CD4-positive, alpha-beta T cell treated with Interleukin-6 at 100 ng/mL for 8 hours (primary cell): ENCODE measurements at places on chromosomes 13 and 19.

- DNase-seq, result no peak
Observed at GRCh38 chr13:35810321-35810720, 320.9 kb downstream of the DCLK1 start.

GRCh38 chr13:37456506-37456905 is 142.1 kb downstream of the POSTN start:
- DNase-seq, result no peak

DNA sequence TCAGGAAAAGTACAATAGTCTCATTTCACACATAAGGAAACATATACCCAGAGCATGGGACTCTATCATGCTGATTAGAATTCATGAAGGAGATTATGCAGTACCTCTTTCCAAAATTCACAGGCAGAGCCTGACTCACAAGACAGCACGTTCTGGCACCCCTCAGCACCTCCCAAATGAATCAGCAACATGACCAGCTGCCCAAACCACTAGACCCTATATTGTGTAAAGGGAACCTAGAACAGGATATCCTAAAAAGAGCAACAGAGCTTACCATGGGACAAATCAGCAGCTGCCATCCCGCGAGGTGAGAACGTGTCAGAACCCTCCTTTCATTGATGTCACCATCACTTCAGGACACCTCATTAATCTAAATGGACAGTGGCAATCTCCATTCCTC is 2.5 kb downstream of the ZNF426 start:
- DNase-seq, result no peak

GRCh38 chr19:8144273-8144995 is 5.0 kb downstream of the FBN3 start:
- no peak for DNase-seq

- peak; percentile 78 for DNase-seq
Observed at GRCh38 chr19:8575467-8575997, 1.7 kb downstream of the MYO1F start.

- no peak for DNase-seq
Observed at GRCh38 chr13:75769141-75769905, 133.2 kb downstream of the LMO7 start.

GRCh38 chr13:73167028-73167820 is 108.4 kb downstream of the KLF5 start:
- DNase-seq, result no peak

GRCh38 chr19:3979674-3980352 is 5.5 kb downstream of the EEF2 start:
- DNase-seq, result no peak

GRCh38 chr13:113802761-113803160 is 43.7 kb downstream of the TMEM255B start:
- no peak for DNase-seq

- no peak for DNase-seq
Observed at GRCh38 chr19:45763691-45764294, 5.3 kb downstream of the SIX5 start.

- DNase-seq, result no peak
Observed at GRCh38 chr13:50979187-50979586, 69.6 kb downstream of the RNASEH2B start.

- no peak for DNase-seq
Observed at GRCh38 chr13:52896827-52897659, 48.6 kb upstream of the PCDH8 start.

- DNase-seq, result no peak
Observed at GRCh38 chr13:95636853-95637252, 7.7 kb downstream of the DZIP1 start.

DNA sequence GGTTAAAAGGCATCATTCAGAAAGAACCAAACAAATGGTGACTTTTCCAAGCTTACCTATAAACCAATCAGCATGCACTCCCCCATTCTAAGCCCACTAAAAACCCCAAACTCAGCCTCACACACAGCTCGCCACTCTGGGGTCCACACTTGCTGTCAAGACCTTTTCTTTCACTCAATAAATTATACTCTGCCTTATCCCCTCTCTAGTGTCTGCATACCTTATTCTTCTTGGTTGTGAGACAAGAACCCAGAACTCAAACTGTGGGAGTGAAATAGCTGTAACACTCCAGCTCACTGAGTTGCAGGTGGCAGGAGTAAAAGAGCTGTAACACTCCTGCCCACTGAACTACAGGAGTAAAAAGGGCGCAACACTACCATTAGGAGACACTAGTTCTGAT is 559.0 kb downstream of the TBC1D4 start:
- no peak for DNase-seq

DNA sequence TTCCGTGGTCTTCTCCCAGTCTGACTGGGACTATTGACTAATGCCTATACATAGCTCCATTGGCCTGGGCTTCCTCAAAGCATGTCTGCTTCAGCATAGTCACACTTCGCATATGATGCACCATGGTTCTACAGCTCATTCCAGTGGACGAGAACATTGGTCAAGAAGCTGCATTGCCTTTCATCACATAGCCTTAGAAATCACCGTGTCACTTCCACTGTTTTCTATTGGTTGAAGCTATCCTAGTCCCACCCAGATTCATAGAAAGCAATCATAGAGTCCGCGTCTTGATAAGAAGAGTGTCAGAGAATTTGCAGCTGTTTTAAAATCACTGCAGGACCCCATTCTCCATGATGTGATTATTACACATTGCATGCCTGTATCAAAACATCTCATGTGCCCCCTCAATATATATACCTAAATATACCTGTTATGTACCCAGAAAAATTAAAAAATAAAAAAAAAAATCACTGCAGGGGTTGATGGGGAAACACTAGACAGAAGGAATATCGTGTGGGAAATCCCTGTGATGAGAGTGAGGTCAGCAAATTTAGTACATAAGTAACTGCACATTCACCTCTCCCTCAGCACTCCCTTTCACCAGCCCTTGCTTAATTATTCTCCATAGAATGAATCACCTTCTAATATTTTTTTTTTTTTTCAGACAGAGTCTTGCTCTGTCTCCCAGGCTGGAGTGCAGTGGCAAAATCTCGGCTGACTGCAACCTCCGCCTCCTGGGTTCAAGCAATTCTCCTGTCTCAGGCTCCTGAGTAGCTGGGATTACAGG is 2.2 kb upstream of the ARHGAP33 start:
- DNase-seq, result no peak

GRCh38 chr19:3338541-3339181 is 27.7 kb upstream of the NFIC start:
- DNase-seq, result peak; percentile 84

- DNase-seq, result no peak
Observed at GRCh38 chr13:102945324-102945815, 99.5 kb downstream of the ERCC5 start.

GRCh38 chr13:48819376-48819775 is 156.3 kb upstream of the FNDC3A start:
- no peak for DNase-seq

- DNase-seq, result peak; percentile 62
Observed at GRCh38 chr13:73754727-73755292, 379.4 kb downstream of the KLF12 start.

DNA sequence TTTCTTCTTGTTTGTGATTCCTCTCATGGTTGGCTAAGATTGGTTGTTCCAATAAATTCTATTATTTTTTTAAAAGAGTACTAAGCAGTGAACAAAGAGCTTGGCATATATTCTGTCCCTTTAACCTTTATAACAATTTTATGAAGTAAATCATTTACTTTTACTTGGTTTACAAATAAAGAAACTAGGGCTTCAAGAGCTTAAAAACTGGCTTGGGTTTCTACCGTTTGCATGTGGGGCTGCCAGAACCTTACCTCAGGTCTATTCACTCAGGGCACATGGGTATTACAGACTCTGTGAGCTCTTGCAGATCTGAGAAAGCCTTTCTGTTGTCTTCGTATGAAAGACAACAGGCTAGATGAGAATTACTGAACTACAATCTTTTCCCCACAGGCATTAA is 13.3 kb downstream of the N4BP2L1 start:
- no peak for DNase-seq

GRCh38 chr13:97946951-97947588 is 6.4 kb upstream of the IPO5 start:
- DNase-seq, result no peak

GRCh38 chr19:15555759-15556633 is 47.7 kb downstream of the CYP4F22 start:
- DNase-seq, result peak; percentile 95

DNA sequence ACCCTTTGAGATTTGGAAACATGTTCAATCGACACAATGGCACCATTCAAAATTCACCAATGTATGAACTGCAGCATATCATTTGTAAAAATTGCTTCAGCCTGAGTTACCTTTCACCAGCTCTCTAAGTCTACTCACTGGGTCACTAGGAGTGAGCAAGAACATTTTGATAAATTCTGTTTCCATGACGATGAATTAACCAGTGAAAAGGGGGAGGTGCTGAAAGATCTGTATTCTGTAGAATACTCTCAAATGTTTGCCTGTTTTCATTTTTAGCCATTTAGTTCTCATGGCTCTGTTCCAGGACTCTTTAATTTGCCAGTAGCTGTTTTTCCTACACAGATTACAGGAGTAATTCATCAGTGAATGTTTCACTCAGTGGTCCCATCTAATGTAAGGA is 883.4 kb downstream of the DIAPH3 start:
- no peak for DNase-seq

DNA sequence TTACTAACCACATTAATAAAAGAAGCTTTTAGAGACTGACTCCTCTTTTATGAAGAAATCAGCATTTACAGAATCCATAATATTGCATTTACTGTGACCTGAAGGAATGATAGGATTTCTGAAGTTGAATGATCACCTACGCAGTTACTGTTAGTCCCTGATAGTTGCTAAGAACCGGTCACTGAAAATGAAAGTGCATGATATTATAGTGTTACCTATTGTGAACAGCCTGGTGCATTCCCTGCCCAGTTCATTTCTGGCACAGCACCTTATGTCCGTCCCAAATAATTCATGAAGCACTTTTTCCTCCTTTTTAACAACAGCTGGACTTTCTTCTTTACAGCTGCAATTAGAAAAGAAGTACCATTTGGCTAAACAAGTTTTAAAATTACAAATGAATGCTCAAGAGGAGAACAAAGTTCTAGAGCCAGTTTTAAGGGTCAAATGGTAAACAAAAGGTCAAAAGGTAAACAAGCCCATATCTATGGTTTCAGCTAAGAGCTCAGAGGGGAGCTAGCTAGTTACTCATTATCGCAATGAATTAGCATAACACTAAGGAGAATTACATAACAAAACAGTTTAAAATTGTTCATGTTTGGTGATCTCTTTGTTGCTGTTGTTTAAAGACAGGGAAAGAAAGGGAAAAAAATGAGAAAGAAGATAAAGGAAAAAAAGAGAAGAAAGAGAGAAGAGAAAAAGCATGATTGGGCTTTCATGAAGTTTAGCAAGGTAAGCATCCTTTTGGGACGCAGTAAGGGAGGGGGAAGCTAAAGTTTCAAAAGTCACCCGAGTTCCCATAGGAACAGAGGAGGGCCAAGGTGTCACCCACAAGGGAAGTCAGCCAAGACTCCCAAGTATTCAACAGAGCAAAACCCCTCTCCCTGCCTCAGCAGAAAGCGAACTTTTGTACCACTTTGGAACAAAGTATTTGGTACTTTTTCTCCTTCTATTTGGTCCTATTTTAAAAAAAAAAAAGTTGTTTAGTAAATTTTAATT is 50.2 kb downstream of the FLT3 start:
- DNase-seq, result no peak

- DNase-seq, result no peak
Observed at GRCh38 chr13:51520524-51520923, 63.7 kb upstream of the WDFY2 start.

DNA sequence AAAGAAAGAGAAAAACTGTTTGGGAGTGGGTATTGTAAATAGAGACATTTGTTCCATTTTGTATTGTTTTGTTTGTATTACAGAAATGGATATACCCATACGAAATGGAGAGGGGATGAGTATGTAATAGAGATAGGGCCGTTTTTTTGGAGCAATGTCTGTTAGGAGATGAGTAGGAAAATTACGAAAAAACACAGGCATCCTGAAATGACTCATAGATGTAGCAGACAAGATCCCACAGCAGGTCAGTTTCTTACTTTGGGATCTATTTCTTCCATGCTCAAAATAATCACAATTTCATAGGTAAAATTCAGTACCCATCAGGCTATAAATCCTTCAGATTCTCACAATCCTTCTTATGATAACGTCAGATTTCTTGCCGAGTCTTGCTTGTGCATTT is 779.4 kb upstream of the SLITRK1 start:
- no peak for DNase-seq

DNA sequence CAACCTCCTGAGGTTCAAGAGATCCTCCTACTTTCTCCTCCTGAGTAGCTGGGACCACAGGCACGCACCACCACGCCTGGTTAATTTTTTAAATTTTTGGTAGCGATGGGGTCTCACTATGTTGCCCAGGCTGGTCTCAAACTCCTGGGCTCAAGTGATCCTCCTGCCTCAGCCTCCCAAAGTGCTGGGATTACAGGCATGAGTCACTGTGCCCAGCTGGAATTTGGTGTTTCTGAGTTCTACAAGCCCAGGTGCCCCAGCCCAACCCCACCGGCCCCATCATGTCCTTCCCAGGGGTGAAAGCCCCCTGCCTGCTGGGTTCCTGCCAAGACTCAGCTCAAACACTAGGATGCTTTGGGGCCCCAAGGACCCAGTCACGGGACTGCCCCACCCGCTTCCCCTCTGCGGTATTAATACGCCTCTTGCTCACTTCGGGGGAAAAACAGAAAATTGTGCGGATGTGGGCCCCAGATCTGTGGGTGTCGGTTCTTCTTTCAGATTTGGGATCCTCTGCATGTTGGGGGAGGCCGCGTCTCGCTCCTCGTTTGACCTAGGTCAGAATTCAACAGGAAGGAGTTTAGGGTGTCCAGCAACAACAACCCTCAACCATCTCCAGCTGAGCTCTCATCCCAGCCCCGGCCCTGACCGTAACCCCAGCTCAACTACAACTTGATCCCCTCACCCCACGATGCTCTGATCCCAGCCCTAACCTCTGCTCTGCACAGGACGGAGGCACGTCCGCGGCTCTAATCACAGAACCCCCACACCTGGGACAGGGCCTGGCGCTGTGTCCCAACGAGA is 3.7 kb upstream of the FCER2 start:
- peak; percentile 86 for DNase-seq

DNA sequence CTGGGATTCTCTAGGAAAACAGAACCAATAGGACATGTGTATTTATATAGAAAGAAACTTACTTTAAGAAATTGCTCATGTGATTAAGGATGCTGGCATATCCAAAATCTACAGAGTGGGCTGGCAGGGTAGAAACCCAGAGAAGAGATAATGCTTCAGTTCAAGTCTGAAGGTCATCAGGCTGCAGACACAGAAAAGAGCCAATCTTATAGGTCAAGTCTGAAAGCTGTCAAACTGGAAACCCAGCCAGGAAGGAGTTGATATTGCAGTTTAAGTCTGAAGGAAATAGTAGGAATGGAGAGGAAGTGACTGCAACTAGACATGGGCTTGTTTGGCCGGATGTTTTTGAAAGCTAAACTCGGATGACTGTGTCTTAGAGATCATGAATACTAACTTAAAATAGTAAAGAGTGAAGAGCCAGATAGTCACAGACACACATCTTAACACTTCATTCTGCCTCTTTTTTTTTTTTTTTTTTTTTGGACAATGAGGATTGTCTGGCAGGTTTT is 125.3 kb upstream of the GPC6 start:
- no peak for DNase-seq

- peak; percentile 59 for DNase-seq
Observed at GRCh38 chr19:33125929-33126388, 6.0 kb upstream of the WDR88 start.

- DNase-seq, result no peak
Observed at GRCh38 chr19:33616346-33616745, 5.4 kb upstream of the CHST8 start.

GRCh38 chr19:55491546-55492360 is 3.5 kb downstream of the SSC5D start:
- no peak for DNase-seq

- DNase-seq, result peak; percentile 1
Observed at GRCh38 chr13:31846961-31847752, 107.8 kb downstream of the RXFP2 start.
